Astrocyte of the spinal cord (primary cell): ENCODE measurements at places on chromosomes 4 and X.
A peak's percentile ranks its signal among the peaks of the same experiment; 100 is the strongest.

DNA sequence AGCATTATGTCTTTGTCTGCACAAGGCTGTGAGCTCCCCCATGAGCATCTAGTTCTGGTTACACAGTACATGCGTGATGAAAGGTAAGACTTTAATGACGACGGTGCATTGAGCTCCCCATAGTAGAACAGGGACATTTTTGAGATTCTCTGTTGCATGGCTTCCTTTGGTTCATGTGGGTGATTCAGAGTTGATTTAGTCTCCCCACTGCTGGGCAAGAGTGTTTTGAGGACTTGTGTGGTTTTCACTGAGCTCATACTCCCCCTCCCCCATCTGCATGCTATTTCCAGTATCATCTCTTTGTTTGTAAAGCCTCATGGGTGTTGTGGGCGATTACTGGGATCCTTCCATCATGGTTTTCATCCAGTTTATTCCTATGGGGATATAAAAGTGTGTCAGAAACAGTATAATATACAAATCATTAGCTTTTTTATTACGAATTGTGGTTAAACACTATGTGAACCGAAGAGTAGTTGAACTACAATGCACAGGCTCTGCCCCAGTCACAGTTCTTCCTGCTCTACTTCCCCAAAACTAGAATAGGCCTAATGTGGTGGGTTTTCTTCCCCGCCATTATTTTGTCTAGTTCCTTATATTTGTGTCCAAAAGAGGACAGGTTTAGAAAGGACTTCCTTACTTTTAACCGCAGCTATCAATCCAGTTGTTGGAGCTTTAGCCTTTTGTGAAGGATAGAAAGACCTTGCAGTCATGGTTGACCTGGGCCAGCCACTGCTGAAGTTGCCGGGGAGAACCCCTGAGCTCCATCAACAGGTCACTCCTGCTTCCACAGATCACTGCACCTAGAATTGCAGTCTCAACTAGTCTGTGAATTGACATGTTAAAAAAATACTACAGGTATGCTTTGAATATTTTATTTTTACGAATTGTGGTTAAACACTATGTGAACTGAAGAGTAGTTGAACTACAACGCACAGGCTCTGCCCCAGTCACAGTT lies 30.4 kb downstream of the KIT start:
- DNase-seq = peak; percentile 84

DNA sequence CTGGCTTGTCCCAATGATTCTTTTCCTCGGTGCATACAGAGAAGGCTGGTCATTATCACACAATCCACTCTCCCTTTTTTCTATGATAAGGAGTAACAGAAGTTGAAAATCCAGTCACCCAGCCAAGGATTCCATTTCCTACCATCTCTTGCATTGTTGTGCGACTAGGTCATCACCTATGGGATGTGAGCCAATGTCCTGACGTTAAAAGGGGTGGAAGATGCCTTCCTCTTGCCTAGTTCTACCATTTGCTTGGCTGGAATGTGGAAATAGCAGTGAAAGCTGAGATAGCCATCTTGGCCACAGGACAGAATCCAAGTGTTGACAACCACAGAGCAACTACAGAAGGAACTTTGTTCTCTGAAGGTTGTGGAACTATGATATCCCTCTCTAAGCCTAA lies 132.2 kb upstream of the KIT start:
- DNase-seq = peak; percentile 72

GRCh38 chrX:151713849-151714248 lies 2.0 kb upstream of the FATE1 start:
- DNase-seq = no peak

DNA sequence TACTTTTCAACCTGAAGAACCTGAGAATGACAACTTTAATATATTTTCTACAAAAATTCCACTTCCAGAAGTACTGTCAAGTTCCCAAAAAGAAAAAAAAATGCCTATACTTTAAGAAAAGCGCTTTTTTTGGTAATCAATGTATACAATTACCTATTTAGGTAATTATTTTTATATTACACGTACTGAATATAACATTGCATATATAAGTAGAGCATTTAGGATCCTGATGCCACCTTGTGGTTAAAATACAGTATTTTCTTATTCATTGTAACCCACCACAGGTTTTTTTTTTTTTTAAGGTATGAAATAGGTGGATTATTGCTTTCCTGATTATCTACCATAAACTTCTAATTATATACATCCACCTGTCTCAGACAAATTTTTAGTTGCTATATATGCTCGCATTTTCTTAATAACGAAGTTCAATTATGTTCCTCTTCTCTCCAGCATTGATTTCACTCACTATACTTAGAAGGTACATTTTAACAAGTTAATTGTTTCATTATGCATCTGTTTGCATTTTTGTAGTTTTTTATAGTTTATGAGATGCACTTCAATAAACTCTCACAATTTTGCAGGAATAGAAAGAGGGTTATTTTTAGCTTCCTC lies 5.2 kb downstream of the MAP9 start:
- peak; percentile 37 for DNase-seq

DNA sequence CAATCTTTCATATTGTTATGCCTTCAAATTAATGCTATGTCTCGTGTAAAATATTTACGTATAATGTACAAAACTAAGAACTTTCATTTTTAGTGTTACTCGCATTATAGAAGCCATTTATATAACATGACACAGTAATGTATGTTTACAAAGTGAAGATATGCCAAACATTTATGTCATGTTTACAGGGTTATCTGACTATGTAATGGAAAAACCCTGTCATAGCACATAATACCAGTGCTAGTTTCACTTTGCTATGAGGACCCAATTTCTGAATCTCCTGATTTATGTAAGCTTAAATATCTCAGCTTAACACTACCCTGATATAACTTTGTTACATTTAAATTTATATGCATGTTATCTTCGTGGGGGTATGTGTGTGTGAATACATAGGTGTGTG lies 233.1 kb downstream of the FAT4 start:
- DNase-seq = peak; percentile 6

DNA sequence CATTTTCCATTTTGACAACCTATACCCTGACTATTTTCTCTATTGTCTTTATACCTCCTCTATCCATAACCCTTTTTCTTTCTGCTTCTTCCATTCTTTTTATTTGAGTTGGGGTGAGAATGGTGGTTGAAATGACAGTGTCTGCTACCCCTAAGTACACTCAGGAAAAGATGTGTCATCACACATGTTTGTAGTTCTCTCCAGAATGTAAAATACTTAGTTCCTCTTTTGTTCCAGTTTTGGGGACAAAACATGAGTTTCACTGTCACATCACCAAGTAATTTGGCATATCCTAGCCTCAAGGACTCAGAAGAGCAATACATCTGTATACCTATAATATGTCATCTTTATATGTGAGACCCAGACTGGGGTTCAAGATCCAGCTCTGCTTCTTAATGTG lies 90.3 kb downstream of the COMMD8 start:
- DNase-seq = no peak

- peak; percentile 77 for DNase-seq
Observed at GRCh38 chr4:119627267-119628255, 1.0 kb downstream of the PDE5A start.

DNA sequence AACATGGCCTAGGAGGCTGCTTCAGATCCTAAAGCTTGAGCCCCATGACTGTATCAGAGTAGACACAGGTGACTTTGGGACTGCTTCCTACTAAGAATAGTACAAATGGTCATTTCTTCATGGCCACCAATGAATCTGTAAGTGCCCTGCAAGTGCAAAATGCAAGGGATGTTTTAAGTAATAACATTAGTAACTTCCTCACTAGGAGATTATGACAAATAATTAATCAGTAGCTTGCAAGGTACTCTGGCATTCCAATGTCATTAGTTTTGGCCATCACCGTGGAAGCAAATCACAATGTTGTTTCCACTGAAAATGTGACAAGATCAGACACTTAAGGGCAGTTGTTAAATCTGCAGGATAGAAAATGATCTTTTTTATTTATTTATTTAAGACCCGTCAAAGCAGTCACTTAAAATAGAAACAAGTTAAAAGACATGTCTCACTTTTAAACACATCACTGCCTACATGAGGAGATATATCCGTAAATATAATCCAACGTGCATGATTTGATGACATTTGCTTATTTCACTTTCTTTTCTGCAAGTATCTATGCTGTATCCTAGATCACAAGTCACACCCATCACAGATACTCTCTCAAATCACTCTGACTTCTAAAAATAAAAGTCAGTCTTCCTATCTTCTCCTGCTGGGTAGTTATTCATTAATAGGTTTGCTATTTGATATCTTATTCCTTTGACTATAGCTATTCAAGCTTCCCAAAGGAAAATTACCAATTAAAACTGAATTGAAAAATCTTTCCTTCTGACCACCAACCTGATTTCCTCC lies 400.6 kb downstream of the IL15 start:
- no peak for DNase-seq

DNA sequence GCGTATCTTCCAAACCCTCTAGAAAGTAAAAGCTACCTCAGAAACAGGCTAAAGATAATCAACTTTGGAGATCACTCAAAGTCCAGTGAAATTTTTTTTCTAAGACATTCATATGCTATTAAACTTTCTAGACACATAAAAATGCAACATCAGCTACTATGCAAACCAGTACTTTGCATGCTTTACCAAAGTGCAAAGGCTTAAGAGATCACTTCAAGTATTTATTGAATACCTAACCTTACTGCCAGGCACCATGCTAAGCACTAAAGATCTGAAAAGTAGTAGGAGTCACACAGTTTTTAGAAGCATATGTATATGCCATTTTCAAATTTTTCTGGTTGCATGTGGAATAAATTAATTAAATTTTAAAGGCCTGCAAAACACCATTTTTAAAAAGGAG lies 115.8 kb downstream of the THOC2 start:
- no peak for DNase-seq

- no peak for DNase-seq
Observed at GRCh38 chrX:109753256-109753655, 20.2 kb upstream of the ACSL4 start.

GRCh38 chrX:28205126-28205525 lies 223.9 kb upstream of the DCAF8L1 start:
- DNase-seq = no peak

- no peak for DNase-seq
Observed at GRCh38 chr4:148092316-148093014, 349.7 kb downstream of the NR3C2 start.
